ENCODE measurements at places on chromosomes 6 and 20.
A peak's percentile ranks its signal among the peaks of the same experiment; 100 is the strongest.

- no peak for DNase-seq
Measured at GRCh38 chr6:120608826-120609225, 725.5 kb downstream of the TBC1D32 start.

DNA sequence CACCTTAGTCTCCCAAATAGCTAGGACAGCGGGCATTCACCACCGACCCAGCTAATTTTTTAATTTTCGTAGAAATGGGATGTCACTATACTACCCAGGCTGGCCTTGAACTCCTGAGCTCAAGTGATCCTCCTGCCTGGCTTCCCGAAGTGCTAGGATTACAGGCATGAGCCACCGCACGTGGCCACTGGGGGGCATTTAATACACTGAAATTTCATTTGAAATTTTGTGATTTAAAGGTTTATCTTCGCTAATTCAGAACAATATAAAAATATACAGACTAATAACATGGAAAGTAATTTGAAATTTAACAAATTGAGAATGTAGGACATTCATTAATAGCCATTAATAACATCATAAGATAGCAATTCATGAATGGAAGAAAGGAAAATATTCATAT lies 20.5 kb upstream of the TBC1D32 start:
- DNase-seq, result no peak

DNA sequence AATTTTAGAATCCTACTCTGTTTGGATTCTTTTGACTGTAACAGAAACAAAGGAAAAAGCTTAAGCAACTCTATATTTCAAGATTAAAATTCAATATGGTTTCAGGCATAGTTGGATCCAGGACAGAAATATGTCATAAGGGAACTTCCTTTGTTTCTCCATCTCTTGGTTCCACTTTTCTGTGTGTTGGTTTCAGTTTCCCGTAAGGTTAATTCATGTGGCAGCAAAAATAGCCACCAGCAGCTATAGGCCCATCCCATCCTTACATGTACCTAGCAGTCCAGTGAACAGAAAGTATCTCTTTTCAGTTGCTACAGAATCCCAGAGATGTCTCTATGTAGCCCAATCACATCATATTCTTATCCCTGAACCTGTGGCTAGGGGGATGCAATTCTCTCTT lies 8.8 kb upstream of the FAM8A1 start:
- DNase-seq, result no peak

- no peak for DNase-seq
Measured at GRCh38 chr6:5553767-5554166, 292.5 kb downstream of the FARS2 start.

- DNase-seq, result no peak
Measured at GRCh38 chr20:50645253-50646068, 45.9 kb downstream of the RIPOR3 start.

DNA sequence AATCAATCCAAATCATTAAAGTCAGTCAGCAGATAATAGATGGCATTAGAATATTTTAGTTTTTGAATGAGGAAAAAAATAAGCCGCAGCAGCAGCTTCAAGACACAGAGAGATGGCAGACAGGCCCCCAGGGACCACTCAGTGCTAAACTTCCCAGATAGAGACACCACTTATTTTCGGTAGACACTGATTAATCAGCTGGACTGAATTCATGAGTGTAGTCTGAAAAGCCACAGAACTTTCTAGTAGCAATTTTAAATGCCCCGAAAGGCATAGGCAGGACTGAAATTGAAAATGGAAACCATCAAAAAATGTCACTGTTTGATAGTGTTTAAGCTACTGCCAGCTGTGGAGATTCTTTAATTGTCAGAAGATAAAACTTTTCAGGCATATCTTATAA lies 3.1 kb upstream of the CLDN20 start:
- DNase-seq, result no peak

- peak; percentile 1 for DNase-seq
Measured at GRCh38 chr6:98946879-98947410, 801 bp downstream of the FBXL4 start.
